Stimulated activated CD8-positive, alpha-beta memory T cell treated with anti-CD3 and anti-CD28 coated beads, Interleukin-4, amount 100 ng/mL, for 1 hour (primary cell): ENCODE measurements at places on chromosomes 7 and 10.

GRCh38 chr10:130740915-130741750 is 570.4 kb downstream of the TCERG1L start:
- DNase-seq = no peak

- no peak for DNase-seq
Observed at GRCh38 chr7:28626624-28627262, 214.4 kb downstream of the CREB5 start.

GRCh38 chr10:16536155-16536554 is 14.5 kb upstream of the C1QL3 start:
- no peak for DNase-seq

GRCh38 chr7:1523844-1524243 is 6.7 kb upstream of the MAFK start:
- DNase-seq = no peak

DNA sequence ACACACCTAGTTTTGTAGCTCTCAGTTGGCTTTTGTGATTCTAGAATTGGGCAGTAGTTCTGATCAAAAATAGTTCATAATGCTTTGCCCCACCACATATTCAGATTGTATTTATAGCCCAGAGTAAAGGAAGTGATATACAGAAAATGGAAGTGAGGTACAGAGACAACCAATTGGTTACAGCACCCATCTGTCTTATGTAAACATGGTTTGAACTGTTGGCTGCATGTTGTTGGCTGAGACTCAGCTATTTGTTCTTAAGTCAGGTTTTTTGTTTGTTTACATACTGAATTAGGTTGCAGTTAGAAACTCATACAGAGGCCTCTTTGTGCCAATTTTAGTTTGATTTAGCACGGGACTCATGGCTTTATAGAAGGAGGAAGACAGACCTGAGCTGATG is 158.9 kb upstream of the GPR26 start:
- no peak for DNase-seq

GRCh38 chr10:75598998-75599397 is 167.6 kb downstream of the LRMDA start:
- DNase-seq = no peak

DNA sequence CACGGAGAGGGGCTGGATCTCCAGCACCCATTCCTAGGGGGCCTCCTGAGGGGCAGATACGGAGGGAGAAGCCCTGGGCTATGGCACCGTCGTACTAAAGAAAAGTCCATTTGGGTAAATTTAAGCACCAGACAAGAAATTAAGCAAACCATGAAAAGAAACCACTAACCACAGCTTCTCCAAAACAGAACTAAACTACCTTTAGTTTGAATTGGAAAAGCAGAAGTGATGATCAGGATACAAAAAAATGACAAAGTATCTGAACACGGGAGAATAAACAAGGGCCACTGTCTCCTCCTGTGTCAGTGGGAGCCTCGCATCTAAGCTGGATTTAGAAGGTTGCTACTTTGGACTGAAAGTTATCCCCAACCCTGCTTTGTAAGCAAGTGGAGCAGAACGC is 69.1 kb downstream of the DIP2C start:
- DNase-seq = no peak

GRCh38 chr10:17203416-17203815 is 1.9 kb upstream of the TRDMT1 start:
- DNase-seq = no peak

GRCh38 chr7:83155407-83155806 is 7.3 kb downstream of the PCLO start:
- DNase-seq = no peak

DNA sequence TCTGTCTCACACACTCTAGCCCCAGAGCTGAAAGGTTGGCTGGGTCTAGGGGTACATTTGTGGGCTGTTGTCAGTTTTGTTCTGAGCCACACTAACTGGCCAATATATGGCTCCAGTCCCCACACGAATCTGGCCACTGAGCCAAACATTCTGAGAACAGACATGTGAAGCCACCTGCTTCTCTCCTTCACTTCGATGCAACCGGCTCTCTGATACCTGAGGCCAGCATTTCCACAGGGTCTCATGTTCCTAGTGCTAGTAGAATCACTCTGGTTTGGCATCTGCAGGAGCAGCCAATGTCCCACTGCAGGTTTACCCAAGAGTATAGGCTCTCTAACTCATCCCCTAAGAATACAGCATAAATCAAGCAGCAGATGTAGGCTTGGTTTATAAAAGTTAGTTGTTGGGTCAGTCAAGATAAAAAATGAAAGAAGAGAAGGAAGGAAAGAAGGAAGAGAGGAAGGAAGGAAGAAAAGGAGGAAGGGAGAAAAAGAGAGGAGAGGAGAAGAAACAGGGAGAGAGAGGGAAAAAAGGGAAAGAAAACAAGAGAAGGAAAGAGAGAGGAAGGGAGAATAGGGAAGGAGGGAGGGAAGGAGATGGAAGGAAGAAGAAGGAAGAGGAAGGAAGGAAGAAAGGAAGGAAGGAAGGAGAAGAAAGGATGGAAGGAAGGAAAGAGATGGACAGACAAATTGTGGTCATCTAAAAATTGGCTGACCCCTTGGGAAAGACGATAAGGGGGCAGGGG is 75.1 kb downstream of the STRA8 start:
- no peak for DNase-seq

GRCh38 chr10:16991011-16991410 is 138.6 kb downstream of the CUBN start:
- no peak for DNase-seq

GRCh38 chr10:65894379-65894778 is 1031.5 kb upstream of the LRRTM3 start:
- no peak for DNase-seq

DNA sequence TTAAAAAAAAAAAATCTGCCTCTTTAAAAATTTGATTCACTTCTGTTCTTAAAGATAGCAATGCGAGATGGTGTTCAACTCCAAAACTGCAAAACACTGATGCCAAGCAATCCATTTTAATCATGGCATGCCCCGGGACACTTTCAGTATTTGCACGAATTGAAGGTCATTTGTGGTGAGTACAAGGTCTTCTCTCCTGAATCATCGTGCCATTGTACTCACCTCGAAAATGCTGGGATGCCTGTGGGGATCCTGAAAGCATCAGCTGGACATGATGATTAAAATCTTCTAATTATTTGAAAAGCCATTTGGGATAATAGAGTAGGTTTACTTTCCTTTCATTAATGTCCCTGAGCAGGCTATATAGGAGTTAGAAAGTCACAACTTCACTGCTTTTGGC is 125.1 kb upstream of the NRP1 start:
- DNase-seq = no peak

- DNase-seq = no peak
Observed at GRCh38 chr10:17387861-17388503, 66.4 kb downstream of the ST8SIA6 start.

- DNase-seq = no peak
Observed at GRCh38 chr7:90269163-90269562, 24.2 kb downstream of the CFAP69 start.

DNA sequence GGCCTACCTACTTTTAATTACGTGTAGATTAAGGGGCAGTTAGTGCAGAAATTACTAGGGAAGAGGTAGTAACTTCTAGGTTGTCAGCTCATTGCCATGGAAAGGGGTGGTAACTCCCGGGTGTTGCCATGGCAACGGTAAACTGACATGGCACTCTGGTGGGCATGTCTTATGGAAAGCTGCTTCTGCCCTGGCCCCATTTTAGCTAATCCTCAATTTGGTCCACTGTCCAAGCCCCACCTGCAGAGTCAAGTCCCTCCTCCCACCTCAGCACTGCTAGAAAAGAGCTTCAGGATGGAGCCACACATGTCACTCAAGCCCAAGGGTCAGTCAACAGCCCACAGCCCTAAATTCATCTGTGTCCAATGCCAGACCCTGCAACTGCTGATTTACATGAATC is 7.5 kb upstream of the ZKSCAN1 start:
- no peak for DNase-seq

GRCh38 chr7:80517282-80517747 is 5.5 kb upstream of the GNAT3 start:
- no peak for DNase-seq

DNA sequence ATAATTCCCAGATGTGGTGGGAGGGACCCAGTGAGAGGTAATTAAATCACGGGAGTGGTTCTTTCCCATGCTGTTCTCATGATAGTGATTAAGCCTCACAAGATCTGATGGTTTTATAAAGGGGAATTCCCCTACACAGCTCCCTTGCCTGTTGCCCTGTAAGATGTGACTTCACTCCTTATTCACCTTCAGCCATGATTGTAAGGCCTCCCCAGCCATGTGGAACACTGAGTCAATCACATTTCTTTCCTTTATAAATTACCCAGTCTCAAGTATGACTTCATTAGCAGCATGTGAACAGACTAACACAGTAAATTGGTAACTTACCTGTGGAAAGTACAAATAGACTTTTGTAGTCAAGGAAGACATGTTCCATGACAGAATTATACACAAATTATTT is 55.2 kb downstream of the ZNF716 start:
- DNase-seq = no peak

DNA sequence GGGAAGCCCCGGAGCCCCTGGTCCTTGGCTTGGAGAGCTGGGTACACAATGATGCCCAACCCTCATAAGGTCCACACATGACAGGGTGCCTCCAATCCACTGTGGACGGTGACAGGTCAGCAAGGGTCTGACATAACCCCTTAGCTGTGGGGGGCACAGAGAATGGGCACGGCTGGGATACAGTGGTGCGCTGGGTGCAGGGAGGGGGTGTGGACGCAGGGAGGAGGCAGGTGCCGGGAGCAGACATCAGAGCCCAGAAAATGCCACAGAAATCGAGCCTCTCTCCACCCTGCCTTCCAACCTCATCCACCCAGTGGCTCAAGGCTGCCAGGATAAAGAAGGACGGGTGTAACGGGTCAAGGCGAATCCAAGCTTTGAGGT is 177.8 kb upstream of the RHEB start:
- no peak for DNase-seq

DNA sequence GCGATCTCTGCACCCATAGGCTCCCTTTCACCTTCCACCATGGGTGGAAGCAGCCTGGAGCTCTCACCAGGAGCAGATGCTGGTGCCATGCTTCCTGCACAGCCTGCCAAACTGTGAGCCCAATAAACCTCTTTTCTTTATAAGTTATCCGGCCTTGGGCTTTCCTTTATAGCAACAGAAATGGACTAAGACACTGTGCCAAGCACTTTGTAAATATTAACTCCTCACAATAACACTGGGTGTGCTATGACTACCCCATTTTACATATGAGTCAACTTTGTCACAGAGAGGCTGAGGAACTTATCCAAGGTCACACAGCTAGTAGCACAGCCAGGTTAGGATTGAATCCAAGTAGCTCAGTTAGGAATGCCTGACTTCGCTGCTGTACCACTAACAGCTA is 79.7 kb upstream of the KCNMA1 start:
- no peak for DNase-seq

DNA sequence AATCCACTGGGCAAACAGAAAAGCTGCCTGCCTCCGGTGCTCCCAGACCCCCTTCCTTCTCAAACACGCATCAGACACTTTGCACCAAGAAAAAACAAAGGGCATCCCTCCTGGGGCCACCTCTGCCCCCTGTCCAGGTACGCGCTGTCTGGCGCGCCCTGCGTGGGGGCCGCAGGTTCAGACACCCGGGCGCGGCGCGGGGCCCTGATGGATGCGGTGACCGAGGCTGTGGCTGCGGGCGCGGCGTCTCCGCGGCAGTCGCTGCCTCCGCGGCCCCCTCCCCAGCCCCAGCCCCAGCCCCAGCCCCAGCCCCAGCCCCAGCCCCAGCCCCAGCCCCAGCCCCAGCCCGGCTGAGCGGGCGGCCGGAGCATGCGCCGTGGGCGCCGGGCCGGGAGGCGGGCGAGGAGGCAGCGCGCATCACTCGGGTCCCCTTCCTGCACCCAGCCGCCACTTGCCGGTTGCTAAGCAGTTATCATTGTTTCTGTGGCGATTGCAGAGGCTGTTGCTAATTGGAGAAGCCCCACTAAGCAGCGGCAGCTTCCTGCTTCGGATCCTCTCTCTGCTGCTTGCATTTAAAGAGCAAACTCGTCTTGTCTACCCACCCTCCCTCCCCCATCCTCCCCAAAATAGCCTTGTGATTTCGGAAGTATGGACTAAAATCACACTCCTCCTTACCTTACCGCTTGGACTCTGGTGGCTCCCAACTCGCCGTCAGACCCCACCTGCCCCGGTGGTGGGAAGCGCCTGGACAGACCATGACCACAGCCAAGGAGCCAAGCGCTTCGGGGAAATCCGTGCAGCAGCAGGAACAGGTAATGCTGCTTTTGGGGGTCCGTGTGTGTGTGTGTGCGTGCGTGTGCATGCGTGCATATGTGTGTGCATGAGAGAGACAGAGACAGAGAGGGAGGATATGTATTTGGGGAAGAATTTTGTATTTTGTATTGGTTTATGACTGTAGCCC is 252.8 kb downstream of the DPP6 start:
- DNase-seq = no peak

GRCh38 chr7:122314284-122314683 is 9.7 kb upstream of the FEZF1 start:
- no peak for DNase-seq

GRCh38 chr7:102859084-102859798 is 53.6 kb upstream of the LRRC17 start:
- no peak for DNase-seq

- no peak for DNase-seq
Observed at GRCh38 chr7:114936471-114936870, 14.6 kb downstream of the MDFIC start.

DNA sequence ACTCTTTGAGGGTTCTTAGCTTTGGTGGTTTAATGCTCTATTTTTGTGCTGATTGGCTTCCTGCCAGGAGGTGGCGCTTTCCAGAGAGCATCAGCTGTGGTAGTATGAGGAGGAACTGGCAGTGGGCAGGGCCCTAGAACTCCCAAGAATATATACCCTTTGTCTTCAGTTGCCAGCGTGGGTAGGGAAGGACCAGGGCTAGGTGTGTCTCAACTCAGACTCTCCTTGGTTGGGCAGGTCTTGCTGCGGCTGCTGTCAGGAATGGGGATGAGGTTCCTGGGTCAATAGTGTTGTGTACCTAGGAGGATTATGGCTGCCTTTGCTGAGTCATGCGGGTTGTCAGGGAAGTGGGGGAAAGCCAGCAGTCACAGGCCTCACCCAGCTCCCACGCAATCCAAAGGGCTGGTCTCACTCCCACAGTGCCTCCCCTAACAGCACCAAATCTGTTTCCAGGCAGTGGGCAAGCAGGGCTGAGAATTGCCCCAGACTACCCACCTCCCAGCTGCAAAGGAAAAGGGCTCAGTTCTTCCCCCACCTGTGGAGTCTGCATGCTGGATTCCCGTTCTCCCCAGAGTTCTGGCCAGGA is 191.5 kb downstream of the PHTF2 start:
- no peak for DNase-seq

- DNase-seq = no peak
Observed at GRCh38 chr10:92552310-92552709, 21.6 kb downstream of the IDE start.

- DNase-seq = no peak
Observed at GRCh38 chr7:111561654-111561903, 713 bp downstream of the IMMP2L start.

GRCh38 chr7:129864042-129864441 is 88.7 kb downstream of the UBE2H start:
- no peak for DNase-seq

DNA sequence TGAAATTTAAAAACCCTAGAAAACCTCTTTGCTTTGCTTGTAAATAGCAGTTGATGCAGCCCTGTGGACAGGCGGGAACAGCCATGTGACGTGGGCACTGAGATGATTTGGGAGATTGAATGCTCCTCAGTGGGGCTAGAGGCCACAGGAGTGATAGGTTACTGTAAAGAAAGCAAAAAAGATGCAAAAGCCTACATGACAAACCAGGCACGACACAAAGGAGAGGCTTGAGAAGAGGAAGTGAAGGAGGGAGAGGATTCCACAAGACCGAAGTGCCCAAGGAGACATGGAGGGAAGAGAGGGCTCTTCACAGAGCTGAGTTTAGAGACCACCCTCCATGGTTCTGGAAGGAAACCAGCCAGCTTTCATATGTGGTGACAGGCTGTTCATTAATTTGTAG is 25.7 kb downstream of the IKZF1 start:
- DNase-seq = no peak

GRCh38 chr7:70554646-70555045 is 577.3 kb upstream of the GALNT17 start:
- no peak for DNase-seq
